ENCODE measurements at places on chromosomes 1 and 21.

DNA sequence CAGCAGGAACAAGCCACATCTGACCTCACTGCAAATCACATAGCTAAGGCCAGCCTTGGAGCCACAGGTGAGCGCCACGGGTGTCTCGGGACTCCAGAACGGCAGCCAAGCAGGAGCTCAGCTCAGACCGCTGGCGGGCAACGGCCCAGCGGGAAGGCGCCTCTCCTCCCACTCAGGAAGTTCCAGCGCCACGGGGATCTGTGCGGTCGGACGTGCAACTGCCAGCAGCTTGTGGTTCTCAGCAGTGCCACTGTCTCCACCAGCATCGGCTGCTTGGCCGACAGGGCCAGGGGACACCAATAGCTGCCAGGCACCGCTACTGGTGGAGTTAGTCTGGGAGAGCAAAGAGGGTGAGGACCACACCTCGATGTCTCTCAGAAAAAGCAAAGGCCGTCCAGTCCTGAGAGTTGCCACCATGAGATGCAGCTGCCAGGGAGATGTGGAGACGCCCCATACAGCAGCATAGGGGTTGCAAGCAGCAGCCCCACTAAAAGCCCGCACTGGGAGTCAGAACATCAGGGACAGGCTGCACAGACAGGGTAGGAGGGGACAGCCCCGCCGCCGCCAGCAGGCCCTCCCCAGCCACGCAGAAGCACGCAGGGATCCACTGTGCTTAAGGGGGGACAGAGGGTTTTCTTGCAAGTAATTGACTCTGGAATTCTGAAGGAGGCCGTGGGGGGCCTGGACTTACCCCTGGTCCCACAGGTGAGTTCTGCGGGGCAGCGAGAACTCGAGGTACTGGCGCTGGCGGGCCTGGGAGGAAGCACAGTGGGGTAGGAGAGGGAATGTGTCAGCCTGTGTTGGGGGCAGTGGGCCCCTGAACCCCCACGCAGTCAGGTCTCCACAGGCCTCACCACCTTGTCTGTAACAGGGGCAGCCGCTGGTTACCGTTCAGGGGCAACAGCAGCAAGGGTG is 83.5 kb downstream of the NPHP4 start:
- DNase-seq, result no peak

- DNase-seq, result no peak
Observed at GRCh38 chr21:15480160-15480559, 249.6 kb upstream of the USP25 start.

DNA sequence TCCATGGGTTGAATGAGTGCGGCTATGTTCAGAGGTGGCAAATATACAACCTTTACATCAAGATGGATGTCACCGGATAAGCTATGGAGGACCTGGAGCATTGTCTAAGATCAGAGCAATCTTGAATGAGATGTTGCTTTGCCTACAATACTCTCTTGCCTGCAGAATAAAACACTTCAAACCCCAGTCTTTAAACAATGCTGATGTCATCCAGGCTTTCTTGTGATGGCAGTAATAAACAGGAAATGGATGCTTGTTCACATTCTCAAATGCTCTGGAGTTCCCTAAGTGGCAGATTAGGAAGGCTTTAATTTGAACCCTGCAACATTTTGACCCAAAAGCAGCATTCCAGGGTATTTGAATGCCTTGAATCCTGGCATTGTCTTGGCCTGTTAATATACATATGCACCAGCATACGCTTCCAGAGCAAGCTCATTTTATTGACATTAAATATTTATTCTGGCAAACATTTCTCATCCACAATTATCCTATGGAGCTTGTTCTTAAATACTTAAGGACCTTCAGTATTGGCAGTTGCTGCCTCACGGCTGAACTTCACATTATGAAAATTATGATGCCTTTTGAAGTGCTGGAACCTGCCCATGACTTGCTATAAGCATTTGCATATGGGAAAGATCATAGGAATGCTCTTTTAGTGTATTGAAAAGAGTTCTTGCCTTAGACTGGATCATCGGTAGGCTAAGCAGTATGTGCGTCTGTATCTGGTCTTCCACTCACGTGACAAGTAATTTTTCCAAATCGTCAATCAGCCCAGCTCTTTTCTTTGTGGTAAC is 422.7 kb downstream of the SIPA1L2 start:
- DNase-seq, result no peak

GRCh38 chr1:88922214-88922613 is 30.8 kb upstream of the GTF2B start:
- DNase-seq, result no peak

Measured in stimulated activated CD4-positive, alpha-beta T cell treated with anti-CD3 and anti-CD28 coated beads, Interleukin-15, amount 100 ng/mL, for 48 hours (primary cell).